HepG2 (cell line): ENCODE measurements at places on chromosomes 7 and 10. TPM values are rescaled to one million over a fixed set of nuclear protein-coding genes. Genes with fewer than 3 reads are reported as not detected.

The HDAC9 gene
- total RNA-seq: 0.06 and 0.07 TPM in 2 replicates

DNA sequence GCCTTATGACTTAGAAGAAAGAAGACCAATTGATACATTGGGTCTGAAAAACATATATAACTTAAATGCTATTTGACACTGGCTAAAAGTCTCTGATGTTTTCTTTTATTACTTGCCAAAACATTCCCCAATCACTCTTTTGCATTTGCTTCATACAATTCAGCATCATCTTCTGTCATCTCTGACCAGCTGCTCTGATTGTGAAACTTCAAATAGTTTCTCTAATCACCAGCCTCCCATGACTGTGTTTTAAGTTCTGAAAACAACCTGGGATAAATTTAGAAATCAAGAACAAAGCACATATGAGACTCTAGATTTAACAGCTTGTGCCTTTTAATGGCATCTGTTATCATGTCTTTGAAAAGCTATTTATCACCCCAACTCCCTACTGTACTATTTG lies 208.4 kb upstream of the KCND2 start:
- no peak for DNase-seq

DNA sequence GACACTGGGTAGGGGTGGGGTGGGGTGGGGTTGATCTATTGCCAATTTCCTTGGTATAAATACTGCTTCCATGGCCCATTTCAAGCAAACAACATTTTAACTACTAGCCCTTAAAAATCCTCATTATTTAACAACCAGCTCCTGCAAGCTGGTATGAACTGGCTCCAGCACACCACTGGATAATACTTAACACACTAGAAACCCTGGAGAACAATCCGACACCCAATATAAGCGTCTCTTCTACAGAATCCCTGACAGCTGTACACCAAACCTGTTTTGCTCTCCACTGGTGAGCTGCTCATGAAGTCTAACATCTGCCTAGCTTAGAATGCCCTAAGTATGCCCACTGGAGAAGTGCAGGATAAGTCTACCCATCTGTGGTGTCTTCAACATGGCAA lies 116.8 kb downstream of the HIPK2 start:
- no peak for DNase-seq

- no peak for DNase-seq
Observed at GRCh38 chr10:88999625-89000024, 9.0 kb downstream of the FAS start.

DNA sequence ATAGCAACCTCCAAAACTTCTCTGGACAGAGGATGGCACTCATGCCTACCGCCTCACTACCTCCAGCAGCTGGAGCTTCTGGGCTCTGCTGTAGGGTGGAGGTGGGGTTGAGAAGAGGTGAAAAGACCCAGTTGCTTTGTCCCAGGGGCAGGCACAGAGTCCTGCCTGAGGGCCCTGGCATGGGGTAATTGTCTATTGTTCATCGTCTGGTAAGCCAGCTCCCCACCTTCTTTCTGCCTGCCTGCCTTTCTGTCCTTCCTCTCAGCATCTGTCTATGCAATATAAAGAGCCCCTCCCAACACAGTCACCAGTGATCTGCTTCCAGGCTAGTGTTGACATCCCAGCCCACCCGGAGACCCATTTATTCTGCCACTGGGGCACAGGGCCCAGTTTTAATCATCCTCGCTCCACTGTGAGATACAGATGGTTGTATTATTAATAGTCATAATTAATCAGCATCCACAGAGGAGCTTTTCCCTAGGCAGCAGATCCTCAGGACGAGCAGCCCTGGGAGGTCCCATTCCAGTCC lies 39.0 kb downstream of the ZMIZ1 start:
- no peak for DNase-seq

DNA sequence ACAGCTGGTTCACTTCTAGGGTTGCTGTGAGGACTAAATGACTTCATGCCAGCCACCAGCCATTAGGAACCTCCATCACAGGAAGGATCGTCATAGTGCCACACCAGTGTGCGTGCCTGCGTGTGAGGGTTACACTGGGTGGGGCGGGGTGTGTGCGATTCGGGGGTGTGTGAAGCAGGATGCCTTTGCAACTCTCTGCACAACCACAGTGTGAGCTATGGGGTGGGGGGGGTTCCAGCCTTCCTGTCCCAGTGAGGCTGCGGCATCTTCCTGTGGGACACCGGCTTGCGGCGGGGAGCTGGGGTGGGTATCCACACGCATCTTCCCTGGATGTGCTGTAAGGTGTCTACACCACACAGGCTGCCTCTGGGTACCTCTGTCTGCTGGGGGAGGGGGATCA lies 6.9 kb upstream of the ELFN1 start:
- no peak for DNase-seq

DNA sequence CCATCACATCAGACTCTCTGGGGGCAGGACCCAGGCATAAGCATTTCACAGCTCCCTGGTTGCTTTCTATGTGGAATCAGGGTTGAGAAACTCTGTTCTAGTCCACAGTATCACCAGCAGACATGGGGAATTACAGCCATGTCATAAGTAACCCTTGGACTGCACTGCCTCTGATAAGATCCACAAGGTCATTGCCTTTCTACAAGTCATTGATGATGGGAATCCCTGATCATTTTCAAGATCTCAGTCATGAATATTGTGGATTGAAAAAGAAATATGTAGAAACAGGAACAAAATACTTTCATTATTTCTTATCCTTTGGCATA lies 304.1 kb downstream of the KLF6 start:
- DNase-seq: no peak

GRCh38 chr7:76358011-76358480 lies 745 bp downstream of the YWHAG start:
- DNase-seq: no peak

GRCh38 chr7:1533547-1534329 lies 3.2 kb downstream of the MAFK start:
- DNase-seq: no peak

The SHTN1 gene
- 15.6 and 18.5 TPM in 2 replicates for total RNA-seq

DNA sequence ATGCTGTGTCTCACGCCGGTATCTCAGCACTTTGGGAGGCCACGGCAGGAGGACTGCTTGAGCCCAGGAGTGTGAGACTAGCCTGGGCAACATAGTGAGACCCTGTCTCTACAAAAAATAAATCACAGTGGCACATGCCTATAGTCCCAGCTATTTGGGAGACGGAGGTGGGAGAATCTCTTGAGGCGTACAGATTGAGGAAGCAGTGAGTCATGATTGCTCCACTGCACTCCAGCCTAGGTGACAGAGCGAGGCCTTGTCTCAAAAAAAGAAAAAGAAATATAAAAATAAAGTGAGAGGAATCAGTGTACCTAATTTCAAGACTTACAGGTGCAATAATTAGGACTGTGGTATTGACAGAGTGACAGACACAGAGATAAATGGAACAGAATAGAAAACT lies 23.9 kb downstream of the SLC25A40 start:
- no peak for DNase-seq

GRCh38 chr10:33355274-33355673 lies 20.8 kb upstream of the NRP1 start:
- DNase-seq: no peak

The MKLN1 gene
- 43.5 and 75.4 TPM in 2 replicates for total RNA-seq
